ENCODE measurements at places on chromosomes 1 and 21.

DNA sequence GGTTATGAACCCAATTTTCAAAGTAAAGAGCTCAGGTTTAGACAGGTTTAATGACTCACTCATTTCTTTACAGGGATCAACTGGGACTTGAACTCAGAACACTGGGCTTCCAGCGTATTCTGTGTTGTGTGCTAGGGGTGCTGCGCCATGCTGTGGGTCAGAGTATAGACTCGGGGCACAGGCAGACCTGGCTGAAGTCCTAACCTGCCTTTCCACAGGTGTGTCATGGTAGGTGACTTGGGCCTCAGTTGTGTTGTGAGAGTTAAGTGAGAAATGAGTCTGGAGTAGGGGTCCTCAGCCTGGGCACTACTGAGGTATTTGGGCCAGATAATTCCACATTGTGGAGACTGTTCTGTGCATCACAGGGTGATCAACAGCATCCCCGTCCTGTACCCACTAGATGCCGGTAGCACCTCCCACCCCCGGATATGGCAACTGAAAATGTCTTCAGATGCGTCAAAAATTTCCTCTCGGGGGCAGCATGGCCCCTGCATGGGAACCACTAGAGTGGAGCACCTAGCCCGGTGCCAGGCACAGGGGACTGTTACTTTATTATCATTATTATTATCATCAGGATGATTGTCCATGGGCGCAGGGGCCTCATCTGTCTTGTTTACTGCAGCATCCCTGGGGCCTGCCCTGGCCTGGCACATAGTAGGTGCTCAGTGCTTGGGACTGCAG is 575.5 kb downstream of the PTPRU start:
- no peak for DNase-seq

DNA sequence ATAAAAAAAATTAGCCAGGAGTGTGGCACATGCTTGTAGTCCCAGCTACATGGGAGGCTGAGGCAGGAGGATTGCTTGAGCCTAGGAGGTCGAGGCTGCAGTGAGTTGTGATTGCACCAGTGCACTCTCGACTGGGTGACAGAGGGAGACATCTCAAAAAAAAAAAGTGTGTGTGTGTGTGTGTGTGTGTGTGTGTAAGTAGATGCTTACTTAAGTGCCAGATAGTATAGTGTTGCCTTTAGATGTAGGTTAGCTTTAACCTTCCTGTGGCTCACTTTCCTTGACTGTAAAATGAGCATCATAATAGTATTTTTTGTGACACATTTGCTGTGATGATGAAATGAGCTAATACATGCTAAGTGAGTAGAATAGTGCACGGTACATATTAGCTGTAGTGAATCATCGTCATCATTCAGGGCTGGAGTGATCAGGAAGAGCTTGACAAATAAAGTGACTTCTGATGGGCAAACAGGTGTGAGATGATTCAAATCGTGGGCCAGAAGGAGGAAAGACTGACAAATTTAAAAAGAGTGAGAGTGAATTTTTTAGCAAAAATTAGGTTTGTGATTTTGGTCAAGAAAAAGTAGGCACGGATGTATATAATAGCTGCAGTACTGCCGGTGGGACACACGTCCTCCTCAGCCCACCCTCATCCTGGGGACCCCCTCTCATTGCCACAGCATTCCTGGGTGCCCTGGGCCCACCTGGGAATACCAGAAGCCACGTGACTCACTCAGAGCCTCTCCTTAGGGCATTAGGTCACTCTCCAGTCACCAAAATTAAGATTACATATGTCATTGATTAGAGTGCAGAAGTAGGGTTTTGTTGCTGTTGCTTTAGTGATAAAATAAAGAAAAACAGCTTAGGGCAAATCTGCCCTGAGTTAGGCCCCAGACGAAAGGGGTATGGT is 33.9 kb downstream of the EIF2D start:
- no peak for DNase-seq

- no peak for DNase-seq
Observed at GRCh38 chr1:7482772-7483495, 288.2 kb upstream of the VAMP3 start.

DNA sequence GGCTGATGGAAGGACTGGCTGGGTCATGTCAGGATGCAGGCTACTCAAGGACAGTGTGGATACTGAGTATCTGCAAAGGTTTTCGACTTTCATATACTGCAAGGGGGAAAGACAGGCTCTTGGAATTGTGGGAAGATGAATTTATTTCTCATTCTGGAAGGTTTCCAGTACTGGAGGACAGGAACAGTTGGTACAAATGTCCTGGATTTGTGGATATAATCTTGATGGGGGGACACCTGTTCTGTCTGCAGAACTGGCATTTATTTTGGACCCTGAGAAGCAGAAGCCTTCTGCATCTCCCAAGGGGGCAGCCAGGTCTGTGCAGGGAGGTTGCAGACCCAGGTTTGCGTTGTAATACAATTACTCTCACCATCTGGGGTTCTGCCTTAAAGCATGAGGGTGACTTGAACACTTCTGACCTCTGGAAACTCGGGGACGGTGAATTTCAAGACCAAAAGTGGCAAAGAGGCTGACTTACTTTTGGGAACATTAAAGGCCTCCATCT is 65.8 kb downstream of the NOS1AP start:
- DNase-seq: no peak

GRCh38 chr1:15353839-15354579 is 55.7 kb upstream of the EFHD2 start:
- no peak for DNase-seq

DNA sequence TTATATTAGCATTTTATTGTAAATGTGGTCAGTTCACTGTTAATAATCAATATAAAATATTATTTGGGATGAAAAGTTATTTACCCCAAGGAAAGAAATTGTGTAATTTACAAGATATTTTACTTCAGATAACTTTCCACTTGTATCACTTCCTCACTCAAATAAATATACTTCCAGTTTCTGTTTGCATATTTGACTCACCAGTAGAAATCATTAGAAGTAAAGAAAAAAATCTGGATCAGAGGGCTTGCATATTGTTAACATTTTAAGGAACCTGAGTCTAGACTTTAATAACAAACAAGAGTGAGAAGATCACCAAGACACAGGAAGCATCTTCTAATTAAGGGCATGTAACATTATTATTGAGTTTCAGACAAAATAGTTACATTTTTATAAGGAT is 347 bp upstream of the KRTAP20-4 start:
- DNase-seq: no peak

DNA sequence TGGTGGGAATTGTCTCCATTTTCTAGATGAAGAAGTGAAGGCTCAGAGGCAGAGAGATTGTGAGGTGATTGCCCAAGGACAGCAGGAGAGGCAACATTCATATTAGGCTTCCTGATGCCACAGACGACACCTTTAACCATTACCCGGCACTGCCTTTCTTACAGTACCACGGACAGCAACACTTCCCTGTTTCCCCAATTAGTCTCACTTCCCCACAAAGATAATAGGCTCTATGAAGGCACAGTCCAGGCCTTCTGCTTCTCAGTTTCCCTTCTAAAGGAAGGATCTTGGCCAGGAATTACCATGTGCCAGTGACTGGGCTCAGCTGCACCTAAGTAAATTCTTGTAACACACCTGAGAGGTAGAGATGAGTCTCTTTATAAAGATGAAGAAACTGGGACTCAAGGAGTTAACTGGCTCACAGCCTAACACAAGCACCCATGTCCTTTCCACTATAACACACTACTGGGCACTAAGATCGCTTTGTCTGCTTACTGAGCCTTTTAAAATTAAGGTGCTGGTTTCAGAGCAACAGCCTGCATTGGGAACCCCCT is 9.6 kb downstream of the IGSF9 start:
- DNase-seq: no peak

DNA sequence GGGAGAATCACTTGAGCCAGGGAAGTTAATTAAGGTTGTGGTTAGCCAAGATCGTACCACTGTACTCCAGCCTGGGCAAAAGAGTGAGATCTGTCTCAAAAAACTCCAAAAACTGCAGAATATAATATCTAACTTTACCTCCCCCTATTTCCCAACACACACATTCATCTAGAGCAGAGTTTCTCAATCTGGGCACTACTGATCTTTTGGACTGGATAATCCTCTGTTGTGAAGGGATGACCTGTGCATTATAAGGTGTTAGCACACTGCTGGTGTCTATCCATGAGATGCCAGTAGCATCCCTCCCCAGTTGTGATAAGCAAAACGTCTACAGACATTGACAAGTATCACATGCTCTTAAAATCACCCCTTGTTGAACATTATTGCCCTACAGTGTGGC is 61.8 kb downstream of the RGS13 start:
- DNase-seq: no peak

DNA sequence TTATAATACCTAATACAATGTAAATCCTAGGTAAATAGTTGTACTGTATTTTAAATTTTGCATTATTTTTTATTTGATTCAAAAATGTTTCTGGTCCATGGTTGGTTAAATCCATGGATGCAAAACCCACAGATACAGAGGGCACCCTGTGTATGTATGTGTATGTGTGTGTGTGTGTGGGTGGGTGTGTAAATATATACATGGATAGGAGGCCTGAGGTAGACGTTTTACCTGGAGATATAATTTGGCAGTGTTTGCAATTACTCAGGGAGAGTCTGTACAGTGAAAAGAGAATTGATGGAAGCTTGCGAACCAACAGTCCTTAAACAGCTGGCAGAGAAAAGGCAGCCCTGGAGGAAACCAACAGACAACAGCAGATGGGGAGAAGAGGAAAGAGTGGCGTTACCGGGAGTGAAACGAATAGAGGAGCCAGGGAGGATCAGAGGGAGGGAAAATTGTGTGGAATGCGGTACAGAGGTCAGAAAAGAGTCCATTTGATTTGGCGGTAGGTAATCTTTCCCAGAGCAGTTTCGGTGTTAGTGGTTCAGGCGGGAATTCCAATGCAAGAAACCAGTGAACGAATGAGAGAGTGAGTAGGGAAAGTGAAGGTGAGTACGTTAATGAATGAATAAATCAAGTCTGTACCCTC is 47.9 kb upstream of the NBL1 start:
- no peak for DNase-seq

DNA sequence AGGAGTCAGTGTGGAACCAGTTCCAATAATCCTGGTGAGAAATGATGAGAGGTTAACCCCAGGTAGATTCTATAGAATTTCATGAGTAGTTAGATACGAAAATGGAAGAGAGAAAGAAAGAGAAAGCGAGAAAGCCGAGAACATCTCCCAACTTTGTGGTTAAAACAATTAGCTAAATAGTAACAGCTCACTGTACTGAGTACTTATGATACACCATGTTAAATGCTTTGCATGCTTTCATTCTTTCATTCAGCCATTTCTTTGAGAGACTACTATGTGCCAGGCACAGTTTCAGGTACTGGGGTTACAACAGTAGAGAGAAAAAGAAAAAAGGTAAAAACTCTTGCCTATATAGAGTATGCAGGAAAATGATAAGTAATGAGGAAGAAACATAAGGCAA is 109.7 kb upstream of the SYT6 start:
- no peak for DNase-seq

DNA sequence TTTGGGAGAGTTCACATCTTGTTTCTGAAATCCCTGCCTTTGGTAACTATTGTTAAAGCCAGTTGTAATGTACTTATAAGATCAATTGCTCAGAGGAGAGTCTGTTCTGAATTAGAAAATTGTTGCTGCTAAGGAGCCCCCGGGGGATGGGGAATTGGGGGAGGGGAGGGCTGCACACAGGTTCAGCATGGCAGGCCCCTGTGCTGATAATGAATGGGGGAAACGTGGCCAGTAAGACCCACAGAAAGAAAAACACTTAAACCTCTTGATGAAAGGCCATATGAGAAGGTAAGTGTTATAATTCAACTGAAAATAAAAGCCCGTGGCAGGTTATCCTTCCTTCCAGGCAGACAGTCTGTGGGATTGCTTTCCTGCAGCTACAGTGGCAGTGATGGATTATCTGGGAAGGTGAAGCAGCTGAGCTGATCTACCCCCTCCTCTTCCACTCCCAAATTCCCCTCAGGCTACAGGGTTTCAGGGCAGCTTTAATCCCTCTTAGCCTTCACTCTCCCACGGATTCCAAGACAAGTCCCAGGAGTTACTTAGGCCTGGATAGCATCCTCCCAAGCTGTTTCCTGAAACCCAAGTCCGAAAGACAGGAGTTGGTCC is 398.8 kb downstream of the TBX15 start:
- no peak for DNase-seq

- DNase-seq: no peak
Observed at GRCh38 chr1:223717695-223718363, 5.5 kb downstream of the CAPN2 start.

DNA sequence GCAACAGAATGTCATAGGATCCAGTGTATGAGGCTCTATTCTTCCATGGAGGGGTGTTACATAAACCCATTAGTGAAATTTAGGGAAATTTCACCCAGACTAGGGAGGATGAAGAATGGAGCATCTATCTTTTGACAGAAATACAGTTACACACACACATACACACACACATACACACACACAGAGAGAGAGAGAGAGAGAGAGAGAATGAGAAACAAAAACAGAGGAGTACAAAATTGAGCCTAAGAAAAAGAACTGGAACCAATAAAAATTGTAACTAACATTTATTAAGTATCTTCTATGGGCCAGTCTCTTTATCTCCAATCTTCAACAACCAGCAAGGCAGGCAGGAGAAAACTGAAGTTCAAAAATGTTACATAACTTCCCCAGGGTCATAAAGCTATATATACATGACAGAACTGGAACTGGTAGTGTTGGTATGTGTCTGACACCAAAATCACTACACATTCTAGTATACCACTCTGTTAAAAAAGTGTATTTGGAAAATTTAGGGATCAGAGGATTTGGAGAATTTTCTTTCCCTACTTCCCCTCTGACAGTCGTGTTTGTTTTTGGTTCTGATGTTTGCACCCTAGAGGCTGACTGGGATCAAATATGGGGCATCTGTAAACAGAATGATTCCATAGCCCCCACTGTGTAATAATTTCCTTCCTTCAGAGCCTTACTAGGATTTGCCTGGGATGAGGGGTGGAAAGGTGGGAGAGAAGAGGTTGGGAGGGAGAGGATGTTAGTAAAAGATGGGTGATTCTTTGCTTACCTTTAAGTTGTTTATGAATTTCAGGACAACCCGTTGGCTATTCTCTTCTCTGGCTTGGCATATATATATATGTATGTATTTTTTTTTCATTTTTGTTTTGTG is 1.0 kb upstream of the ZFYVE9 start:
- DNase-seq: no peak

DNA sequence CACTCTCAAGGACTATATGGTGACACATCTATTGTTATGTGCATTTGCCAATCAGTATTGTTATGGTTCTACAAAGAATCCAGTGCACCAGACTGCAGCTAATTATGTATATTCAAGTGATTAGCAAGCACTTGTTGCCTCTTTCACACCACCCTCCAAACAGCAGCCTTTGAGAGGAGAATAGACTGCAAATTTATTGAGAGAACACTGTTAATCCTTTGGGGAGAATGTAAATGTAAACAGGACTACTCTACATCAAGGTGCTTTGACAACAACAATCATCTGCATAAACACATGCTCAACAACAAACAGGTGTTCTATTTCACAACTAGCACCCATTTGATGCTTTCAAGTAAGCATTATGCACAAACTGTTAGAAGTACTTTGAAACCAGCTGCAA is 117.4 kb downstream of the AKT3 start:
- DNase-seq: no peak
